Ecto neural progenitor cell (in vitro differentiated cells): ENCODE measurements at places on chromosomes 5 and 9.

DNA sequence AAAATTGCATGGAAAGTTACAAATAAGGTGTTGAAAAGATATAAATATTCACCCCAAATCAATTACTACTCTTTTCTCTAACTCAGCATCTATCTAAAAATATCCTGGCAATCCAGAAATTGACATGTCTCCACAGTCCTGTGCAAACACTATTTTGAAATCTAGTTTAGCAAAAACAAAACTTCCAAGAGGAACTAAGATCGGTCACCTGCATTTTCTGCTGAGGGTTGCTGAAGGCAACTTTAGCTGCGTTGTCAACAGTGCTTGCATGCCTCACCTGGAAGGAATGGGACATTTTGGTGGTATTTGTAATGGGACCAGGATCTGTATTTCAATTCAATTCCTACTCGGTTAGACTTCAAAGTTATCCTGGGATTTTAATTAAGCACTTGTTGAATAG is 398.3 kb downstream of the NTRK2 start:
- no peak for DNase-seq

GRCh38 chr5:98836175-98836574 is 62.7 kb downstream of the RGMB start:
- no peak for DNase-seq

DNA sequence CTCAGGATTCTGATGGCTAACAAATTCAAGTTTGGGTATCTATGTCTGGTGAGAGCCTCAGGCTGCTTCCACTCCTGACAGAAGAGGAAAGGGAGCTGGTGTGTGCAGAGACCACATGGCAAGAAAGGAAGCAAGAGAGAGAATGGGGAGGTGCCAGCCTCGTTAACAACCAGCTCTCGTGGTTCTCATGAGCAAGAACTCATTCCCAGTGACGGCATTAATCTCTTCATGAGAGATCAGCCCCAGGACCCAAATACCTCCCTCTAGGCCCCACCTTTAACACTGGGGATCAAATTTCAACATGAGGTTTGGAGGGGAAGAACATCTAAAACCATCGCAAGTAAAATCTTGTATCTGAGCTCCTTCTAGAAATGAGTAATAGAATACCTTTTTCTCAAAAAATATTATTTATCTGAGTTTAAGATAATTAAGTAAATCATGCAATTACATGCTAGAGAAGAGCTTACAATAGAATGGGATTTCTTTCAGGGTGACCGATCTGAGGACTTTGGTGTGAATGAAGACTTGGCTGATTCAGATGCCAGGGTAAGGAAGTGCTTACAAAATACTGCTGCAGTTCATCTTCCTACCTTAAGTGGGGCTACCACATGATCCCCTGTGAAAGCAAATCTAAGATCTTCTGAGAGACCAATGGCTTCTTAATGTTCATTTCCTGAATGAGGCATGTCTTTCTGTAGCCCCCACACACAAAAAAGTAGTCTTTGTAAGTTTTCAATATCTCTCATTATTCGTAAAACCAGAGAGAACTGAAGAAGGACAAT is 11.5 kb downstream of the ANXA1 start:
- DNase-seq, result no peak

DNA sequence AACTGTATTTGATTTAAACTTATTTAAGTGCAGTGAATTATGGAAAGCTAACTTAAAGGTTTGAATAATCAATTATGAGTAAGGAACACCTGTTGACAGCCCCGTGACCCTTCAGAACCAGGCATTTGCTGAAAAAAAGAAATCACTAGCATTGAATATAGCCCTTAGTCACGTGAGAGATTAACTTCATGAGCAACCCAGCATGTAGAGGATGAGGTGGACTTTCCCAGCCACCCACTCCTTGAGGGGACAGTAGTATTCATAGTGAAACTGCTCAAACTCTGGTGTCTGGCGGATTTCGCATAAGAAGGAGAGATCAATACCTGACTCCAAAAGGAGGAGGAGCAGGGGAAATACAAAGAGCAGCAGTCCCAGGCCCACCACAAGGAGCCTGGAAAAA is 184.8 kb upstream of the RASEF start:
- DNase-seq, result no peak

DNA sequence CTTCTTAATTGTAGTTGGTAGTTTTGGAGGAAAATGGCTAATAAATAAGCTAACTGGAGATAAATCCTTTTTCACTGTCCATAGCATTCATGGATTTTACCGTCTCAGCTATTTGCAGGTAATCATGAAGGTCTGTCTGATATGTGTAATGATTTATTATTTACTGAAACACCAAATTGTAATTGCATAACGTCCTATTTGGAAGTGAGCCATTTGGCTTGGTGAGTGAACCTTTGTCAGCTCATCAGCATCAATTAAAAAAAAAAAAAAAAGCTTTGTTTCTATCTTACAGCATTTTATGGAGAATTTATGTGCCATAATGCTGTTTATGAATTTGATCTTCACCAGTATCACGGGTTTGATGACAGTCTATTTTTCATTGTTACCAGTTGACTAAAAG is 20.2 kb downstream of the RECK start:
- no peak for DNase-seq

- no peak for DNase-seq
Observed at GRCh38 chr9:14962193-14962882, 52.1 kb upstream of the FREM1 start.

DNA sequence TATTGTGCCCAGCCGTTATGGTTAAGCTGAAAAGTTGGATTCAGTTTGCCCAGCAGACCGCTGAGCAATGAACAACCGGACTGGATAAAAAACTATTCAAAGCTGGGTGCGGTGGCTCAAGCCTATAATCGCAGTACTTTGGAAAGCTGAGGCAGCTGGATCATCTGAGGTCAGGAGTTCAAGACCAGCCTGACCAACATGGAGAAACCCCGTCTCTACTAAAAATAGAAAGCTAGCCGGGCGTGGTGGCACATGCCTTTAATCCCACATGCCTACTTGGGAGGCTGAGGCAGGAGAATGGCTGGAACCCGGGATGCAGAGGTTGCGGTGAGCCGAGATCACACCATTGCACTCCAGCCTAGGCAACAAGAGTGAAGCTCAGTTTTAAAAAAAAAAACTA is 318.4 kb downstream of the RAB3C start:
- DNase-seq, result no peak

DNA sequence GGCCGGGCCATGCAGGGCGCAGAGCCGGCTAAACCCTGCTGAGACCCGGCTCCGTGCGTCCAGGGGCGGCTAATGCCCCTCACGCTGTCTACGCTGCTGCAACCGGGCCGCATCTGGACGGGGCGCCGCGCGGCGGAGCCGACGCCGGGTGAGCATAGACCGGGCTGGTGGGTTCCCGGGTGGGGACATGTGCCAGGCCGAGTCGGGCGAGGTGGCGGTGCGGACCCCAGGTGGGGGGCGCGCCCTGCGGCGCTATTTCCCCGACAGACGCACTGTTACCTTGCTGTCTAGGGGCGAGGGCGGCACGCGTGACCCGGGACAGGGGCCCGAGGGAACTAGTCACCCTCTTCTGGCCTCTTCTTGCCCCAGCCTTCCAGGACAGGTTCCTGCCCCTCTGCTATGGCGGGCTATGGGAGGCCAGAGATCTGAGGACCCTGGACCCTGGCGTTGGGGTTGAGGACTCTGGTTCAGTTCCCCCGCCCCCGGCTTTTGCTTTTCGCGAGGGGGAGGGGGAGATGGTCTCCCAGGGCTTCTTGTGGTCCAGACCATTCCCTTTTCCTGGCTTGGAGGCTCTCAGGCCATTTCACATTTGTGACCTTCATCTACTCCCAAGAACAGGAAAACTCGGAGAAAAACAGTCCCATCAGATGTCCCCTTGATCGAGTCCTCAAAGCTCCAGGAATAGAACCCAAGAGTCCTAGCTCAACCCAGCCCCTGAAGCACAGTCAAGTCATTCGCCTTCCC is 536 bp downstream of the SLC27A4 start:
- no peak for DNase-seq
